Thoracic aorta (tissue), 2 donors: ENCODE measurements at places on chromosomes 7 and 10.

DNA sequence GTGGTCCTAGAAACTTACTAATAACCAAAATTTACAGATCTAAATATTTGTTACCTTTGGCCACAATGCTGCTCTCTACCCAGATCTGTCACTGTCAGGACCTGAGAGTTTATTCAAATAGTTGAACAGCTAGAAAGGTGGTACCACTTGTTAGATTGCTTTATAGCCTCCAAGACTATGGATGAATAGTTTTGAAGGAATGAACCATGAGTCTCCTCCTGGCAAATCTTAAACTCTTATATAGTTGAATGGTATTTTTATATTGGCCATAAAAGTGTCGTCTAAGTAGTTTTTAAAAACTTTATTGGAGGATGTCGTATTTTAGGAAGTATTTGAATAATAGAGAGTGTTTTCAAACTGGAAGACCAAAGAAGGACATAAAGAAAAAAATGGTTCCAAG, 178.7 kb downstream of the AHR start:
- DNase-seq: no peak

GRCh38 chr10:91462423-91462822, 52.3 kb downstream of the HECTD2 start:
- no peak for DNase-seq

- no peak for DNase-seq
These were observed 37.2 kb upstream of the EPC1 start for GRCh38 chr10:32384171-32384570.

DNA sequence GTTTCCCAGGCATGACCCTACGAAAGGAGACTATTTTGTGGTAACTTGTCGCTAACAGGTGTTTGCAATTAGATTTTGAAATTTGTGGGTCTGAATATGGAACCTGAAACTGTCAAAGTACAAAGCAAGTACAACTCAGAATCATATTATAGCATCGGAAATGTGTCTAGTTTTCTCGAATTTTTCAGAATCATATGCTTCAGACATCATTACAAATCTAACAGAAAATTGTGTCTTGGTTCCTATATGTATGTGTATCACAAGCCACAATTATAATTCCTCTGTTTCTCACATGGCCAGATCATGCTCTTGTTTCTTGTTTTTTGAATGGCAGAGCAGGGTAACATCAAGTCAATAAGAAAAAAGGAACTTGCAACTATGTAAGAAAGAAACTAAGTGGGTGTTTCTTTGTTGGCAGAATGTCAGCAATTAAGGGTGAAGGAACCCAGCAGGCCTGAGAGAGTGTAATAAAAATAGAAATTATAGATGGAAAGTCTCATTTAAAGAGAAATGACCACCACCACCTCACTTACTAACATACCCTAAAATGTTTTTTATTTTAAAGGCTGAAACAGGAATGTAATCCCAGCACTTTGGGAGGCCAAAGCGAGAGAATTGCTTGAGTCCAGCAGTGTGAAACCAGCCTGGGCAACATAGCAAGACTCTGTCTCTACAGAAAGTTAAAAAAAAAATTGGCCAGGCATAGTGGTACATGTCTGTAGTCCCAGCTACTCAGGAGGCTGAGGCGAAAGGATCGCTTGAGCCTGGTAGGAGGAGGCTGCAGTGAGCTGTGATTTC, 51.3 kb downstream of the PRTFDC1 start:
- no peak for DNase-seq

DNA sequence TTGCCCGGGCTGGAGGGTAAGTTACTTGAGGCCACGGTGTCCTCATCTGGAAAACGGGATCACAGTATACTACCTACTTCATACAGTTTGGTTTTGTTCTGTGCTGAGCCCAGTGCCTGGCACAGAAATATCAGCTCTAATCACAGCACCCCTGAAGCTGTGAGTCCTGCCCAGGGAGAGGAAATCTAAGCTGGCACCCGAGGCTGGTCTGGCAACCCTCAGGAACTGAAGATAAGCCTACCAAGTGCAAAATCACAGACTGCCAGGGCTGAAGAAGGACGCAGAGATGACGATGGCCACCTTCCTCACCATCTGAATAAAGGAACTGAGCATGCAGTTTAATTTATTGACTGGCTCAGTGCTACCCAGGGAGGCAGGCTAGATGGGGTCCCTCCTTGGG, 7.7 kb upstream of the TMEM120A start:
- DNase-seq: no peak

GRCh38 chr7:36037121-36037662, 115.9 kb upstream of the EEPD1 start:
- peak; percentile 46 for DNase-seq

GRCh38 chr7:29623973-29624372, 60.3 kb downstream of the PRR15 start:
- no peak for DNase-seq

- DNase-seq: no peak
These were observed 113.7 kb downstream of the CDK14 start for GRCh38 chr7:90709501-90710465.

- no peak for DNase-seq
These were observed 48.1 kb downstream of the TNPO3 start for GRCh38 chr7:129006636-129007414.

DNA sequence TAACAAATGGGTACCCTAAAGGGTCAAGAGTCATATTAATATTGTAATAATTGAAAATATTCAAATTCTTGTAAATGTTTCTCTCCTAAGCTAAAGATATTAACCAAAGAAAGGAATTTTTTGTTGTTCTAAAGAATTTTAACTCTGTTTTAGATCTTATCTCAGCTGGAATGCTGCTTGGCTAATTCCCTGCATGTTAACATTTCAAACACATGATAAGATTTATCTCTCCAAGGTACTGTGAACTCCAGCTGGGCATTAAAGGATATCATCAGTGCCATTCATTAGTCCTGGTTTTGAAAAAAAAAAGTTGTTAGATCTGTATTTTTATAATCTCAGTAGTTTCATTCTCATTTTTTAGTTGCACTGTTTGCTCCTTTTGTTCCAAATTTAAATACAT, 76.9 kb downstream of the MAPK8 start:
- DNase-seq: no peak

GRCh38 chr10:56823849-56824248, 462.8 kb upstream of the ZWINT start:
- no peak for DNase-seq

GRCh38 chr10:79502561-79503309, 9.6 kb upstream of the EIF5AL1 start:
- DNase-seq: no peak

DNA sequence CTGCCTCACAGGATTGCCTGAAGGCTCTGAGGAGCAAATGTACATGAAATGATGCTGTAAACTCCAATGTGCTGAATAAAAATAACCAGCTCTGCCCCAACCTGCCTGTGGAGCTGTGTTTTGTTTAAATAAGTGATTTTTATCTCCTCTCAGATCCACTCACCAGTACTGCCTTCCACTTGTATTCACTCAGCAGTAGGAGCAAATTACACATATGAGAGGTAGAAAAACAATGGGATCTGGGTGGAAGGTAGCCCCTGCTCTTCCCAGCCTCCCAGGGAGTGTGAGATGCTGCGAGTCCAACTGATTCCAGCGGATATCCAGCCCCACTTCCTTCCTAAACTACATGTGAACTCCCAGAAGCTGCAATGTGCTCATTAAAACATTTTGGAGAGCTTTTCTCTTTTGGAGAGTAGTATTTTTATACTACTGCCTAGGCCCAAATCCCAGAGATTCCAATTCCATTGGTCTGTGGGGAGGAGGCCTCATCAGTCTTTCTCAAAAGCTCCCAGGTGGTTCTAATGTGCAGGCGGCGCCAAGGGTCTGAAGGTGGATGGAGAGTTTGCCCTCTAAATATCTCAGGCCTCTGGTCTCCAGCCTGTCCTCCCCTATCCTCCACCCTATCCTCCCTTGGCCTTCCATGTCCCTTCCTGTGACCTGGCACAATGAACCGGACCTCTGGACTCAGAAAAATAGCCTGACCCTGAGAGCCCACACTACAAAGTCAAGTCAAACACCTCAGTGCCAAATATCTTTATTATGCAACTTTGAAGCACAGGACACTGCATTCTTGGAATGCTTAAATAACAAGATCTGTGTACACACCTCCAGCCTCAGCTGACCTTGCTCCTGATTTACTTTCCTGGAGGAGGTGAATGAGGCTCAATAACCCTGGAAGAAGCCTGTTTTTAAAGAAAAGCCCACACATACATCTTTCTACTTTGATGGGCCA, 46.2 kb downstream of the CPVL start:
- DNase-seq: no peak

GRCh38 chr7:19117870-19118608, 603 bp upstream of the TWIST1 start:
- DNase-seq: no peak

DNA sequence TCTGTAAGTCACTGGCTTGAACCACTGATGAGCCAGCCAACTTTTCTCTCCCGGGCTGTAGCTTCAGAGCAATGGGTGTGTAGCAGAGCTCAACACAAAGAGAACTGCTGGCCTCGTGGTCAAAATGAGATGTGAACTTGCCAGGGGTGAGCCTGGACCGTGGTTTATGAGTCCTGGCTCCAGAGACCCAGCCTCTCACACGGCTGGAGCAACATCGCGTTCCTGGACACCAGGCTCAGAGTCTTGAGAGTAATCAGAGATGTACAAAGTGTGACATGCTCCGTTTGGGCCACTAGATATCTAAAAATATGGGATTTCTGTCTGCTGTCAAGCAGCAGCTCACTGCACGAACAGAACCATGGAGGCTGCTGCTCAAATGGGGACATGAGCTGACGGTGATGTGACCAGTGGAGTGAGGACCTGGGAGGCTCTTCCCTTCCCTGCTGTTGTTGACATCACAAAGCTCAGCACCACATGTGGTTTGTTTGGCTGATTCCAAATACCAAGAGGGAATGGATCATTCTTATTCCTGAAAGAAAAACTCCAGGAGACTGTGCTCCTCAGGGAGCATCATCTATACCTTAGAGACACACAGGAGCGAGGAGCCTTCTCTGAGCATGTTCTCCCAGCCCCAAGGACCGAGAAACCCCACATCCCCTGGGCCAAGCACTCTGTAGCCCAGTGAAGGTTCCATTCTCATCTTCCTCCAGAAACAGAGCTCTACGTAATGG, 9.2 kb upstream of the SVIL start:
- no peak for DNase-seq

DNA sequence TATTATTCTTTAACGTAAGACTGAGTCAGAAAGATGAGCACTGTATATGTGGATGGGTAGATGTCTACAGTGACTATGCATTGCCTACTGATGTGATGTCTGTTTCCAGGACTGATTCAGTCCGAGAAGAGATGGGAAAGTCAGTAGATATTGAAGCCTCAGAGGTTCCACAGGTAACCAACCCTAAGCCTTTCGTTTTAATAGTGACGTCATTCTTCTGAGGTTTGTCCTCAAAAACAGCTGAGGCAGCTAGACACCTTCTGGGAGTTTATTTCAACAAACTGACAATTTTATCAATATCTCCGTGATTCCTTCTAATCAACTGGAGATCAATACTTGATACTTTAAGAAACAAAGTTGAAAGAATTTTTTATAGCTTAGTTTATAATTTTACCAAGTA, 171.6 kb downstream of the LHFPL3 start:
- no peak for DNase-seq

- DNase-seq: no peak
These were observed 139.4 kb upstream of the AKR1E2 start for GRCh38 chr10:4686644-4686996.

DNA sequence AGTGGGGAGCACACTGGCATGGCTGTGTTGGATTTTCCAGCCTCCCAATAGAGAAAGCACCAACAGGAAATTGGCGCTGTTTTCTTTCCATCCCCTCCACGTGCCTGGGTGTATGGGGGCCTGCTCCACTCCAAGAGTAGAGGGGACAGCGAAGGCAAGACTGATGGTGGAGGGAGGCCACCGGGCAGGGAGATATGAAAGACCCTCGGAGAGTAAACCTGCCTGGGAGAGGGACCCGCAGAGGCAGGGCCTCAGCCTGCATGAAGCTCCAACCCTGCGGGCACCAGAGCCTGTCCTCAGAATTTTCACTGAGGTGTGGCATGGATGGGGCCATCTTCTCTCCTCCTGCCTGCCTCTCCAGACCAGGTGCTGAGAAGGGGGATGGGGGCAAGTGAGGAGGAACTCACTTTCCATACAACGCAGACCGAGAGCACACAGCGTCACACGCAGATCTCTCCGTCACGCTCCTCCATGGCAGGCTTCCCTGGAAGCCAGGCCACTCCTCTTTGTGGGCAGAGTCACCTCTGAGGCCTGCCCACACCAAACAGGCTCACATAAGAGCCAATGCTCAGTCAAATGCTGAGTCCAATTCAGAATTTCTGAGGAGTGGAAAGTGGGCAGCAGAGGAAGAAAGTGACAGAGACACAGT, 18.8 kb downstream of the ANXA11 start:
- DNase-seq: no peak

DNA sequence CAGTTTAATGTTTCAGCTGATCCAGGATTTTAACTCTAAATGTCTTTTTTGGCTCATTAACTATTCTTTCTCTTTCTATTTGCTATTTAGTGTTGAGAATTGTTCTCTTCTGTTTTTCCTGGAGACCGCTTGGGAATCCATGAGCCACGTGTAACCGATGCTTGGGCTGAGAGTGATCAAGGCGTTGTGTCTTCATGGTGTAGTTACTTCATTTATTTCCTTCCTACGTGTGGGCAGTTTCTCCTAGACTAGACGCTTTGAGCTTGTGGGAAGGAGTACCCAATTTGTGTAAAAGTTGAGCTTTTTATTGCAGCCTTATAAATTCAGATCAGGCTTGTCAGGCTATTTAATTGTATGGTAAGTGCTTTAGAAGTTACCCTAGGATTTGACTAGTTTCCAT, 2.9 kb downstream of the EIF3B start:
- no peak for DNase-seq

DNA sequence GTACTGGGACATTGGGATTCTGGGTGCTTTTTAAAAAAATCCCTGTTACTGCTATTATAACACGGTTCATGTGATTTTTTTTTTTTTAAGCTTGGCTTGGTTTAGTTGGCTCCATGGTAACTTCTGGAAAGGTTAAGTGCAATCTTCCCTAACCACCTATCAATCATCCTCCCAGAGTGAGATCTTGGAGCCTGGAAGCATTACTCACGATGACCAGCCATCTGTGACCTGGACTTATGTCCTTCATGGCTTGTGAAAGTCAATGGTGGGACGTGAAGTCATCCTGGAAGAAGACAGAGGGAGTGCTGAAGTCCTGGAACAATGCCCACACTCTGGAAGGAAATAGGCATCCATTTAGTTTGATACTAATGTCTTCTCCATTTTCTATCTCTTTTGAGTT, 135.5 kb upstream of the FRMD4A start:
- no peak for DNase-seq

DNA sequence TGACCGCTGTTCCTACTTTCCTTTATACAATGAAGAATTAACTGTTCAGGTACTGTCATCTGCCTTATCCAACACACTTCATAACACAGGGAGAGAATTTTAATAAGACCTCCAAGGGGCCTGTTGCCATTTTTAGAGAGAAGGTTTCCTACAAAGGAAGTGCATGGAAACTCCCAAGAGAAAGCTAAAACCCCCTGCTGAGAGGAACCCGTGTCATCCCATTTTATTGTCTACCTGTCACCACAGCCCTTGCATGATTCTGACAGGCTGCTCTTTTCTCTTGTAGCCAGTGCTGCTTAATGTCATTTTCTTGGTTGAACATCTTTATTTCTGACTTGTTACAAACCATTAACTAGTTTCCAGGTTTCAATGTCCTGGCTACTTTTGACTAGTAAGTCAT, 98.4 kb downstream of the SNX10 start:
- DNase-seq: no peak
